ENCODE measurements at places on chromosomes 13 and 19.

- no peak for DNase-seq
Measured at GRCh38 chr19:12833738-12834565, 427 bp downstream of the RTBDN start.

DNA sequence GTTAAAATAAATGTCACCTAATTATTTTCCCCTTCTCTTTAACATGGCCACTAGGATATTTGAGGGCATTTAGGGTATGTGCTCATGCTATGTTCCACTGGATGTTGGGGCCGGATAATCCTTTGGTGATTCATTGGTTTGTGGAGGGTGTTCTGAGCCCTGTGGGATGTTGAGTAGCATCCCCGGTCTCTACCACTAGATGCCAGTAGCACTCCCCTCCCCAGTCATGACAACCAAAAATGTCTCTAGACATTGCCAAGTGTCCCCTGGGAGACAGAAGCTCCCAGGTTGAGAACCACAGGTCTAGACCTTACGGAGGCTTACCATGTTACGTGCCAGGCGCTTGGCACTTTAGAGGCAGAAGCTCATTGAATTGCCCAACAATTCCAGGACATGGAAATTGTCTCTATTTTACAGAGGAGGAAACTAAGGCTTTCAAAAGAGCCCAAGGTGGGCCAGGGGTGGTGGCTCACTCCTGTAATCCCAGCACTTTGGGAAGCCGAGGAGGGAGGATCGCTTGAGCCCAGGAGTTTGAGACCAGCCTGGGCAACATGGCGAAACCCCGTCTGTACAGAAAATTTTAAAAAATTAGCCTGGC is 14.1 kb downstream of the SHANK1 start:
- DNase-seq, result peak; percentile 23

DNA sequence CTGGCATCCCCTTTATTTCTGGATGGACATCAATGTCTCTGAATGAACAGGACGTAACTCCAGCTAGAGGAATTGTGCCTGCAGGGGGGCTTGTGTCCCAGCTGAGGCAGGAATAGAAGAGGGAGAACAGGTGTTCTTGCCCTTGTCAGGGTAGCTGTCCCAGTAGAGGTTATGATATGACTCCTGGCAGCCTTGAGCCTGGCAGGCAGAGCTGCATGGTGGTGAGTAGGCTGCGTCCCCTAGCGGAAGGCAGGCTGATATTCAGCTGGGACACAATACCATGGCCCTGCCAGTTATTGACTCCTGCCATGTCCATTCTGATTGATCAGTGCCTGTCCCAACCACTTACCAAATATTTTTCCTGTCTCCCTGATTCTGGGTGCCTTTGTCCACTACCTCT is 197.2 kb downstream of the RAP2A start:
- DNase-seq, result no peak

- no peak for DNase-seq
Measured at GRCh38 chr19:3855320-3855719, 13.5 kb downstream of the ZFR2 start.

DNA sequence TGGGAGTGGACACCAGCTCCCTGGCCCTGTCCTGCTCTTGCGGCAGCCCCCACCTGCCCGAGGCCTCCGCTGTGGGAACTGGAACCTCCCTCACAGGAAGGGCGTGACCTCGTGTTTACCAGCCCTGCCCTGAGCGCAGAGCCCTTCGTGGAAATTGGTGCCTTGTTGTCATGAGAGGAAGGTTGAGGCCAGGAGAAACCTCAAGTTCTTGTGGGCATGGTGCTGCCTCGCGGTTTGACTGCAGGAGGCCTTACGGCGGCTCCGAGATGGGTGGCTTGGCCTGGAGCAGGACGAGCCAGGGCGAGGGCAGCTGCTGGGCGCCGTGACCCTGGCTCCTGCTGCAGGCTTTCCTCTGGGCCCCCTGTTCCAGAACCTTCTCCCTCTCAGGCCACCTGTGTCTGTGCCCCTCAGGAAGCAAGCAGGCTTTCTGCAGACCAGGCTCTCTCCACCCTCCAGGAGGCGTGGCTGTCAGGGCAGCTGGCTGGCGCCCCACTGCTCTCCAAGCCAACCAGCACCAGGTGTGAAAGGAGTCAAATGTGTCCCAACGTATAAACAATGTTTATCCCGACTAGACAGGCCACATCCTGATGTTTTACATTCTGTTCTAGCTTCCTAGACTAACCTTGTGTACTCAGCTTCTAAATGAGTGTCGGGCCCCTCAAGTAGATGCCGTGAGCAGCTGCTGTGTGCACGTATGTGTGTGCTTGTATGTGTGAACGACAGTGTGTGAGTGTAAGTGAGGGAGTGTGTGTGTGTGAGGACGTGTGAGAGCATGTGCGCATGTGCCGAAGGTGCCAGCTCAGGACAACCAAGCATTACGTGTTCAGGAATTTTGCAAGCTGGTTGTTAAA is 10.4 kb upstream of the RASA3 start:
- DNase-seq, result no peak

DNA sequence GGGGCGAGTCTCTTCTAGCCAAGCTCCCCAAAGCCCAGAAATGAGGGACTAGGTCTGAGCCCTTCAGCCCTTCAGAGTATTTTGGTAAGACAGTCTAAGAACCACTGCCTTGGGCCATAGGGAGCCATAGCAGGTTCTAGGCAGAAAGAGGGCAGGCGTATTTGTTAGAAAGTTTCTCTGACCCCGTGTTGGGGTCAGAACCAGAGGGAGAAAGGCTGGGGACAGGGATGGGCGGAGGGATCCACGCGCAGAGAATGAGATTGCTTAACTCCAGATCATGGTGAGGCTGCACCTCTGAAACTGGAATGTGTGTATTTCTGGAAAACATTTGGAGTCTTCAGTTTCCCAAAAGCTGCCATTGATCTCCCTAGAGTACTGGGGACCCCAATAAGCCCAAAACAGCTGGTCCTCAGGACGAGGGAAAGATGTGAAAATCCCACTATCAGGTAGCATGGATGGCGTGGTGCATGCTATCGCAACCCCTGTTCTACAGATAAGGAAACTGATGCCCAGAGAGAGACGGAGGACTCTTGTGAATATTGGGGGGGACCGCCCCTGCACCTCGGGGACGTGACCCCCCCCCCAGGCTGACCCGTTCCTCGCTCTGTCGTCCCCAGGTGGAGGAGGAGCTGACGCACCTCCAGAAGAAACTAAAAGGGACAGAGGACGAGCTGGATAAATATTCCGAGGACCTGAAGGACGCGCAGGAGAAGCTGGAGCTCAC is 703 bp upstream of the TPM4 start:
- DNase-seq, result no peak

DNA sequence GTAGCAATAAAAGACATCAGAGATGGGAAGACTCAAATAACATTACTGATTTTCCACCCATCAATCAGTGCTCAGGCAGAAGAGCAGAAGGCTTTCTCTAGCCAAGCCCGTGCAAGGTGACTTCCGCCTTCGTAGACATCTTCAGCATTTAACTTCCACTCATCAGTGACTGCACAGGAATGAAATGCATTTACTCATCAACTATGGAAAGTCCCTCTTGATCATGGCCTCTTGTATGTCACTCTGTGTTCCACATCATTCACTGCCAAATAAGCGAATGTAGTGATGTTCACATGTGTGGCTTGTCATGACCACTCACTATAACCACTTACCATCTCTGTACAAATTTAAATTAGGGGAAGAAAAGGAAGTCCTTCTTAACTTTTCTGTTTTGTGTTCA is 49.4 kb downstream of the SACS start:
- no peak for DNase-seq

DNA sequence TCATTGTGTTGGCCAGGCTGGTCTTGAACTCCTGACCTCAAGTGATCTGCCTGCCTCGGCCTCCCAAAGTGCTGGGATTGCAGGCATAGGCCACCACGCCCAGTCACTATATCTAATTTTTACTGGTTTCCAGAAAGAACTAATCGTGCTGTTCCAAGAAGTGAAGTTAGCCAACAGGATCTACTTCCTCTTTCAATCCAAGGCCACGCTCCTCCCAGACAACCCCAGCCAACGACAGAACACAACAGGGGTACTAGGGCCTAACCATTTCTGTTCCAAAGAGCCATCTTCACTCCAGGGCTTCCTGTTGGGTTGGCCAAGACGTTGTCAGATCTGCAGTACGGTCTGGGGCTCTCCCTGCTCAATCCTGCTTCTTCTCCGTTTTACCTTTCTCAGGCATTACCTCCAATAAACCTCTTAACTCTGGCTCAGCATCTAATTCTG is 7.0 kb upstream of the LSM14A start:
- DNase-seq, result no peak

DNA sequence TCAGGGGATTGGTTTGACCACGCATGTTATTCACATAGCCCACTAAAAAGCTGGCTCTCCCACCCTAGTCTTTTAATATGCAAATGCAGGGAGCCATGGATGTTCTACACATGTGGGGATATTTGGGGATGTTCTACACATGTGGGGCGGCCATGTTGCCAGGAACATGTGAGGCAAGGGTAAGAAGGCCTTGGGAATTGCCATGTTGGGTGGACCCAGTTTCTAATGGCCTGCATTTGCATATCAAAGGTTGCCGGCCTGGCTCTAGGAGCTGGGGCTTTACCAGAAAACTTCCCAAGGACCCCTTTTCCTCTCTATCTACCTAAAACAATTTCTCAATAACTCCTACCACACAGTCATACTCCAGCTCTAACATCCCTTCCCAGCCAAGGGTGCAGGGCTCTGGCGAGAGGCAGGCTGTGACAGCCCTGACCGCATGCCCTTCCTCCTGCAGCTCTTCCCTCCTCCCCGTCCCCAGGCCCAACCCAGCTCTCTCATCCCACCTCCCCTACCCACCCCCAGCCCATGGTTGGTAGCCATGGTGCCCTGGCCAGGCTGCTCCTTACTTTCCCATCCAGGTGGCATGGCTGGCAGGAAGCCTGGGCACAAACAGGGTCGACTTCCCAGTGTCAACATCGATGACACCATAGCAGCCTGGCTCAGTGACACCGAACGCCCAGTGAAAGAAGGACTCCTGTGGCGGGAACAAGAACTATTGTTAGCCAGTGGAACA is 11.0 kb downstream of the PEPD start:
- DNase-seq, result no peak

GRCh38 chr13:93226623-93227279 is at the start of gene GPC6:
Gene GPC6 (plus strand): TSS chr13:93226807.
- DNase-seq, result no peak

GRCh38 chr13:27281420-27281819 is 10.8 kb downstream of the RASL11A start:
- DNase-seq, result no peak

DNA sequence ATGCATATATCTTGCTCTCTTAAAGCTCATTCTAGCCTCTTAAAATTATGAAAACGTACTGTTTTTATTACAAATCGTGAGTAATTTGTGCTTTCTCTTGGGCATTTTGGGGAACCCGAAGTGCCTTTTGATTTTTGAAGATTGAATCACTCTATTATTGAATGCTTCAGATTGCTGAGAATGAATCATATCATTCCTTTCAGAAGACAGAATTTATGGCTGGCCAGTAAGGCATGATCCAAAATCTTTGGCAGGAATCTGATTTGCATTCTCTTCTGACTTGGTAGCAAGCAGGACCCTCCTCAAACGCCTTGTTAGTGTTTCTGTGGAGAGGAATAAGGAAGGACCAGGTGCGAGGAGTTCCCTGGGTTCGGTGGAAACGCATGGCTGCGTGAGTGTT is 49.5 kb downstream of the STARD13 start:
- no peak for DNase-seq

DNA sequence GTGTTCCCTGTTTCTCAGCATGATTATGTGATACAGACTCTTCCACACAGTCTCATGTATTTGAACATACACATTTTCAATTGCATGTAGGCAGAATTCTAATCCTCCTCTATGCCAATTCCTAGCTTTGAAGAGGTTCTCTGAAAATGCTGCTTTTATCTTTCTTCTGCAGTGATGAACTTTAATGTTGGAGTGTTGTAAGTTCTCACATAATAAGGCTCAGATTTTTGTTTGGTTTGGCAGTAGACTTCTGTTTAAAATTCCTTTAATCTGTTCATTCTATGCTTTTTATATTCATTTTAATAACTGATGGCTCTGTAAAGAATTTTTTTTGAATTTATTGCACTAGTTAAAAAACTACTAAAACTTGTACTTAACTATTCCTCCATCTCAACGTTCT is 225.8 kb downstream of the GGACT start:
- DNase-seq, result no peak

DNA sequence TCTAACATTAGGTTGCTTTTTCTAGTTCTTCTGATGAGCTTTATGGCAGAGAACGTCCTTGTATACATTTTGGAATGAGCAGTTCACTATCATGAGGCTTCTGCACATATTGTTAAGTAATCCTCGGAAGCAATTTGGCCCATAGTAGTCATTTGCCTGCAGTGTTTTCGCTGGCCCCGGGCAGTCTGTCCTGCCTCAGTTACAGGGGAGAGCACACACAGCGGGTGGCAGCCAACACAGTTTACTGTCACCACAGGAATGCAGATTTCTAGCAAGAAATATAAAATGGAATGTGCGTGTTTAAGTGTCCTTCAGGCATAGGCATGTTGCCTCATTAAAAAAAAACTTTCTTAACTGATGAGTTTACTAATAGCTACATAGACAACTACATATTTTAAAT is 71.5 kb upstream of the GJB6 start:
- DNase-seq, result no peak

DNA sequence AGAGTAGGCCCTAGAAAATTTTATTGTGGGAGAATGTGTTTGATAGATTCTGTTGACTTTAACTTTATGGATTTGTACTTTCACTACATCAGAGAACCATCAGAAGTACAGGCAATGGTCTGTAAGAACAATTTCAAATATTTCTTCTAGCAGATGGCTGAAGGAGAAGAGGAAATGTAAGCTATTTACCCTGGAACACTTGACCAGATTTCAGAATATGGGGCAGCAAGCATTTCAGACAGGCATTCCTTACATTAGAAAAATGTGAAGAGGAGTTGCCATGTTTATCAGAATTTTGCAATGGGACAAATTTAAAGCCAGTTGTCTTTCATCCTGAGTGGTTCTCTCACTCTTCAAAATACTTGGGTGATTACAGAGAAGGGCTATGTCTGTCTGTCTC is 7.5 kb downstream of the FRY start:
- no peak for DNase-seq

DNA sequence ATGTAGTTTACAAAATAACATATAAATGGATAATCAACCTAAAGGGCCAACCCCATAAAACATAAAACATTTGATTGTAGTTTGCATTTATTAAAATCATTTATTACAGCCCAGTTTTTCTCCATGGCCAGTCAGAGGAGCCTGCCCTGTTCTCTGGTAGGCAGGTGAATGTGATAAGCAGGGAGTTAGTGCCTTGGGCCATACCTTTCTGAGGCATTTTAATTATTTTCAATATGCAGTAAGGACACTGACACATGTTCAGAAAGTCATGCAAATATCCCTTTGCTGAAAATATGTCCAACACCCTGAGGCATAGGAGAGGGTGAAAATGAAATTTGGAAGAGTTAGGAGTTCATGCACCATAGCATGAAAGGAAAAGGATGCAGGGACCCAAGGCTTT is 242.6 kb upstream of the EDNRB start:
- DNase-seq, result no peak

DNA sequence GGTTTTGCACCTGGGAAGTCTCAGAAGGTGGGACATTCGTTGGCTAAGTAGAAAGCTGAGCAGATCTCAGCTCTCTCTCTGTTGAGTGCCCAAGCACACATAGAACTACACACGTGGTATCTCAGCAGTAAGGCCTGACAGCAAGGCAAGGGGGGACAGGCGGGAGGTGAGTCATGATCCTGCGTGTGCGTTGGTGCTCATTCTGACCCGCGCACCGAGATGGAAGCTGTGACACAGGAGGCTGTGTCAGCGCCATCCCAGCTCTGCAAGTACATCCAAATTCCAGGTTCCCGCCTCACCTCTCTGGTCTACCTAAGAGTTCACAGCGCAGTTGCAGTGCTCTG is 135.7 kb downstream of the USP12 start:
- DNase-seq, result no peak

All from stimulated activated CD4-positive, alpha-beta T cell treated with anti-CD3 and anti-CD28 coated beads, Interleukin-4, amount 100 ng/mL, for 4 hours (primary cell).